ENCODE measurements at places on chromosomes 11 and 22.

GRCh38 chr11:86571273-86571948, 101.0 kb downstream of the ME3 start:
- H3K27ac ChIP-seq = no peak overlapping the region
- H3K27me3 ChIP-seq = peaks cover 9% of the 10 kb centered on the region
- no peak overlapping the region for H3K4me3 ChIP-seq
- peaks cover 39% of the 10 kb centered on the region for H3K4me1 ChIP-seq
- H3K36me3 ChIP-seq = no peaks in the 10 kb centered on the region

DNA sequence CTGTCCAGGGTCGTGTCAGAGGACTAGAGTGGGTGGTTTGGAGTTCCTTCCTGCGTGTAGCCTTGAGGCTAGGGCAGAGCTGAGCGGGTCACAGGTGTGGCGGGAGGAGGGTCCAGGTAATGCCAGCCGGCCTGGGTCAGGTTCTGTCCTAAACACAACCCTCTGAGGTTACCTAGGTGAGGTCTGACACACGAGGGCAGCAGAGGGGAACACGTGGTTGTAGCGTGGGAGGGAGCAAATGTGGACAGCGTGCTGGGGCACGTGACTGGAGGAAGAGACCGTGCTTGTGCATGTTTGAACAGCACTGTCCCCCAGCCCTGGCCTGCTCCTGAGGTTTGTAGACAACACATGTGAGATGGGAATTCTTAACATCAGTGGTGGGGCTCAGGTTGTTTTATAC, 13.1 kb downstream of the MOV10L1 start:
- no peak for DNase-seq
- no peak overlapping the region for H3K4me3 ChIP-seq
- H3K4me1 ChIP-seq = peaks cover 17% of the 10 kb centered on the region
- H3K27ac ChIP-seq = no peak overlapping the region
- H3K27me3 ChIP-seq = no peaks in the 10 kb centered on the region

DNA sequence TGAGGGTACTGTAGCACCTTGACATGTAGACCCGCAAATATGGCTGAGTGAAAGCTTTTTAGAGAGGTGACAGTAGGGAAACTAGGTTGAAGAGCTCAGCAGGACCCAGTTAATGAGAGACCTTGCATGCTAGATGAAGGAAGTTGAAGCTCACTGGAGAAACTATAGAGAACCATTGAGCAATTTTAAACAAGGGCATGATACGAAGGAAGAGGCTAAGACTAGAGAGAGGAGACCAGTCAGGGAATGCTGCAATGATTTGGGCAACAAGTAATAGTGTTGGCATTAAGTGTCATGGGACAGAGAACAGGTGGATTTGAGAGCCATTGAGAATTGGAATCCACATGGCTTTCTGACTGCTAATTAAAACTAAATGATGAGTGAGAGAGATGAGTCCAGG, 4.1 kb downstream of the OLFML1 start:
- no peak overlapping the region for H3K27ac ChIP-seq
- no peak for DNase-seq
- peaks cover 18% of the 10 kb centered on the region for H3K36me3 ChIP-seq
- no peak overlapping the region for H3K4me3 ChIP-seq
- no peaks in the 10 kb centered on the region for H3K27me3 ChIP-seq

GRCh38 chr22:43448048-43448447, 36.2 kb downstream of the MPPED1 start:
- H3K4me1 ChIP-seq = no peaks in the 10 kb centered on the region
- H3K27ac ChIP-seq = no peak overlapping the region
- no peaks in the 10 kb centered on the region for H3K36me3 ChIP-seq
- H3K27me3 ChIP-seq = peaks cover 30% of the 10 kb centered on the region
- no peak for DNase-seq

DNA sequence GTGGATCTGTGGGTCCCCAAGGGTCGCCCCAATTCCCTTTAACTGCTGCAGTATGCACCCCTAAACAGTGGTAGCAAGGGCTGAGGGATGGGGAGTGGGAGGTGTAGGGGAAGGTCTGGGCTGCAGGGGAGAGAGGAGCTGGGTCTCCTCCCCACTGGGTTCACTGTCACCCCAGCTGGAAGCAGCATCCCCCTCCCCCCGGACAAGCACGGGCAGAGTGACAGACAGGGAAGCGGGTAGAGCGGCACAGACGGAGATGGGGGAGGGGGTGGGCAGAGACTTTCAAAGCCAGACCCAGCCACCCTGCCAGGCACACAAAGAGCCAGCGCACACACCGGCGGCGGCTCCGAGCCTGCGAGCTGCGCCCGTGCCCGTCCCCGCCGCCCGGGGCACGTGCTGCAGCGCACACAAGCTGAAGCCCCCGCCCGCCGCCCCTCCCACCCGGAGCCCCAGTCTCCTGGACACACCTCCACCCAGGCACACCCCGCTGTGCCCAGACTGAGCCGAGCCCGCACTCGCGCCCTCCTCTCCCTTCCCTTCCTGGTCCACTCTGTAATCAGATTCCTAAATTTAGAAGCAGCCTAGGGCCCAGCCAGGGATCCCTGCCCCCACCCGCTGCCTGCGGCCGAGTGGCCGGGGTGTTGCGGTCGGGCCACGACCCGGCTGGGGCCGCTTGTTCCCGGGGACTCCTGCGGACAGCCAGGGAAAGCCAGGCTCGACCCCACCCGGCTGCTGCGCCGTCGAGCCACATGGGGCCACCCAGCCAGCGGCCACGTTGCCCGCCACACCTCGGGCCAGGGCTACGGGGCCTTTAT, 935 bp upstream of the RCOR2 start:
- peaks cover 35% of the 10 kb centered on the region for H3K4me1 ChIP-seq
- peak overlapping the region; percentile 87 for H3K27ac ChIP-seq
- DNase-seq = no peak
- H3K27me3 ChIP-seq = no peaks in the 10 kb centered on the region

GRCh38 chr11:10597877-10598351, 29.4 kb upstream of the LYVE1 start:
- H3K27me3 ChIP-seq = no peaks in the 10 kb centered on the region
- H3K4me1 ChIP-seq = no peaks in the 10 kb centered on the region
- no peak for DNase-seq
- H3K36me3 ChIP-seq = no peaks in the 10 kb centered on the region

- H3K27ac ChIP-seq = no peak overlapping the region
- no peaks in the 10 kb centered on the region for H3K36me3 ChIP-seq
- no peaks in the 10 kb centered on the region for H3K4me1 ChIP-seq
- no peak overlapping the region for H3K4me3 ChIP-seq
- H3K27me3 ChIP-seq = no peaks in the 10 kb centered on the region
These were observed 97.5 kb upstream of the ANO3 start for GRCh38 chr11:26234451-26234850.
